ENCODE measurements at places on chromosomes 5 and 9.

DNA sequence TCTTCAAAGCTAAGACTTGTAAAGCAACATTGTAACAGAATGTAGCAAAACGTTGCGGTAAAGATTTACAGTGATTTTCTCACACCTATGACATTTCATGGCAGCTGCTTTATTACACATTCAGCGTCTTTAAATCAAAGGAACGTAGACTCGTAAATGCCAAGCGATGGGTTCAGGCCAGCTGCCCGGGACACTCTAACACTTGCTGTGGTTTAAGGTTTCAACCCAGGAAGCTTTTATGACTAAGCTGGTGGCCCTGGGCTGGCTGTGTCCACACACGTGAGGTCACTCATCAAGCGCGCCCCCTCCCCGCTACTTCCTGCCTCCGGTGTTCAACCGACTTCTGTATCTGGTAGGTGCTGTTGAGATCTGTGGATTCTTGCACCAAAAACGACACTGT is 2.5 kb downstream of the SLC6A18 start:
- no peak for DNase-seq

- no peak for DNase-seq
These were observed 74.5 kb downstream of the PTCD2 start for GRCh38 chr5:72394688-72395087.

DNA sequence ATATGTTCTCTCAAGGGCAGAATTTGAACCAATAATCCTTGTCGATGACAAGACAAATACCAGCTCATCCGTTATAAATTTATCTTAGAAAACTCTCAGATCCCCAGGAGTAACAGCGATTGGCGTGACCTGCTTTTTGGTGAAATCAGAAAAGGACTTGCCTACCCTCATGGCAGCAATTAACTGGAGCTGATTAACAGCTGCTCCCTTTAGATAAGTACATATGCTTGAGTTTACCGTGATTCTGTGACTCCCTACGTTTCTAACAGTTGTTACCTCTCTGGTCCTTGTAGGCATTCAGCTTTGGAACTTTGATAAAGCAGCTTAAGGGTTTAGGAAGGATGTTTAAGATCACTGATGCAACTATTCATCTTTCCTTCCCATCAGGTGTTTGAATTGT is 2.6 kb downstream of the INVS start:
- DNase-seq: no peak

DNA sequence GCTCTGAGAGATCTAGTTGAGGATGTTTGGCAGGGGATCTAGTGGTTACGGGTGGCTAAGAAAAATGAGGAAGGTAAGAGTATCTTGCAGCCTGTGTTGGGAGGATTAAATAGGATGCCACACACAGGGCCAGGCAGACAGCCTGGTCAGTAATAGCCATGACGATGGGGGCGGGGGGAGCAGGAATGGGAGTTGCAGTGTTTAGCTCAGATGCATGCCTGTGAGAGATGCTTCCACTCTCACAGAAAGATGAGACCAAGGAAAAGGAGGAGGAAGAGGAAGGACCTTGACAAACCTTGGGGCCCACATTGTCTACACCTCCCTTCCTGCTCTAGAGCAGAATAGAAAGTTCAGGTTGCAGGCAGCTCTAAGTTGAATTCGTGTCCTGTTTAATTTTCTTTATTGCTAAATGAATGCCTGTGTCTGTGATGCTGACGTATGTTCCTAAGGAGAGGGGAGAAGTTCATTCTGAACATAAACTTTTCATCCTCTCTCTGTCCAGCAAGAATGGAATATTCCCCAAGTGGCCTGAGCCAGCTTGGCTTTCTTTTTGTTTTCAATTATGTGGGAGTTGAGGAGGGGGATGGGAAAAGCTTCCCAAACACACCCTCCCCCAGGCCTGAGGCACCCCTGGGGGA is 28.7 kb downstream of the TGFBI start:
- DNase-seq: no peak

- DNase-seq: peak; percentile 38
These were observed at the start of gene F2R for GRCh38 chr5:76715736-76716455. Gene F2R (plus strand): TSS chr5:76716126. CDS start chr5:76716308, 182 bp downstream.

GRCh38 chr5:22699319-22699718 is 153.8 kb downstream of the CDH12 start:
- no peak for DNase-seq

- no peak for DNase-seq
These were observed 2.7 kb downstream of the PHYHD1 start for GRCh38 chr9:128923493-128923883.

DNA sequence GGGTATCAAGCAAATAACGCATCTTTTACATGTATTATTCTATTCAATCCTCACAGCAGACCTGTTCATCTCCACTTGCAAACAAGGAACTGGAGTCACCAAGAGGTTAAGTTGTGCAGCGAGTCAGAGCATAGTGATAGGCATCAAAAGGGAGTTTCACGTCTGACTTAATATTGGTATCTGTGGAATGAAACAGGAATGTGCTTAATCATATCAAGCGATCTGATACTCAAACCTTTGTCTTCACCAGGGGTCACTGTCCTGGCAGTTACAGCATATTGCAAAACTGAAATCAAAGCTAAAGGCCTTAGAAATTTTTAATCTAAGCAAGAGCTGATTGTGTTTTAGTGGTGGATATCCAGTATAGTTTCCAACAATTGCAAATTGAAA is 271.6 kb downstream of the PLK2 start:
- no peak for DNase-seq

GRCh38 chr9:87122947-87123685 is 175.8 kb upstream of the GAS1 start:
- DNase-seq: no peak

DNA sequence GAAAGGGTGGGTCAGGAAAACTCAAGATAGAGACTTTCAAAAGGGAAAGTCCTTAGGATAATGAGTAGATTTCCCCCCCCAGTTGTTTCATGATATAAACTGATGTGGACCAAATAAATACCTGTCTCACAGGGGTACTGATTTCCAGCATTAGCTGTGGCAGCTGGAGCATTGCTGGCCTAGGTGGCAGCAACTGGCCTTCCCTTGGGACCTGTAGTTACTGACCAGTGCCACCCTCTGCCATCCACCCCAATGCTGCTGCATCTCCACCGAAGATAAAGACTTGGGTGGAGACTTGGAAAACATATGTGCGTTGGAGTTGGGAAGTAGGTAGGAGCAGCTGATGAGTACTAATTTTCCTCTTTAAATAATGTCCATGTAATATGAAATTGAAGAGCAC is 71.8 kb downstream of the SYK start:
- DNase-seq: no peak

- DNase-seq: peak; percentile 14
These were observed 27.4 kb downstream of the LNPEP start for GRCh38 chr5:96963267-96963666.

GRCh38 chr5:38211354-38211710 is 47.0 kb upstream of the EGFLAM start:
- DNase-seq: no peak

- no peak for DNase-seq
These were observed 145.9 kb downstream of the DROSHA start for GRCh38 chr5:31385774-31386537.

DNA sequence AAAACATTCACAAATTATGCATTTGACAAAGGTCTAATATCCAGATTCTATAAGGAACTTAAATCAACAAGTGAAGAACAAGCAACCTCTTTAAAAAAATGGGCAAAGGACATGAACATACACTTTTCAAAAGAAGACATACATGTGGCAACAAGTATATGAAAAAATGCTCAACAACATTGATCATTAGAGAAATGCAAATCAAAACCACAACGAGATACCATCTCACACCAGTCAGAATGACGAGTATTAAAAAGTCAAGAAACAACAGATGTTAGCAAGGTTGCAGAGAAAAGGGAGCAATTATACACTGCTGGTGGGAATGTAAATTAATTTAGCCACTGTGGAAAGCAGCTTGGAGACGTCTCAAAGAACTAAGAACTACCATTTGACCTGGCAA is 38.9 kb upstream of the TNFSF15 start:
- DNase-seq: peak; percentile 7

GRCh38 chr5:82591021-82591515 is 312.9 kb upstream of the RPS23 start:
- no peak for DNase-seq

DNA sequence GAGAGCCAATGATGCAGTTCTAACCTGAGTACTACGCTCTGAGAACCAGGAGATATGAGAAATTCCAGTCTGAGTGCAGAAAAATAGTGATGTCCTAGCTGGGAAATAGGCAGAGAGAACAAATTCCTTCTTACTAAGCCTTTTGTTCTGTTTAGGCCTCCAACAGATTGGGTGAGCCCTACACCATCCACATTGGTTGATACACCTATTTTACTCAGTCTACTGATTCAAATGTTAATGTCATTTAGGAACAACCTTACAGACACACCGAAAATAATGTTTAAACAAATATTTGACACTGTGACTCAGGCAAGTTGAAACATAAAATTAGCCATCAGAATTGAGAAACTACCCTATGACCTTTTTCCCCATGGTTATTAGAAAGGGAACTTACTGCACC is 333.9 kb upstream of the IZUMO3 start:
- DNase-seq: no peak

- DNase-seq: no peak
These were observed 89.2 kb downstream of the RAPGEF6 start for GRCh38 chr5:131545845-131546244.

DNA sequence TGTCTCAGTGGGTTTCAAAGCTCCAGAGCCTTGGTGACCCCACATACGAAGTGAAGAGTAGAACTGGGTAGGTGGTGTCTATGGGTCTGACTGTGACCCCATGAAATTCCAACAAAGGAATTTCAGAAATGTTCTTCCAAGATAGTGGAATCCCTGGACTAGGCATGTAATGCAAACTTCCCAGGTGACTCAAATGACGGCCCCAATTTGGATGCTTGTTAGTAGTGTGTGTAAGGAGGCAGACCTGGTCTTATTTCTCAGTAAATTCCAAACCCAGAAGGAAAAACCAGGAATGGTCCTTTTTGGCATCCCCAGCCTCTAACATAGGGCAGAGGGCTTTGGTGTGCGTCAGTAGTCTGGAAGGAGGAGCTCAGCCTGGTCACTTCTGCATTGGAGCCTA is 43.6 kb upstream of the ABCA1 start:
- no peak for DNase-seq

GRCh38 chr9:104860263-104860662 is 67.7 kb downstream of the ABCA1 start:
- no peak for DNase-seq

DNA sequence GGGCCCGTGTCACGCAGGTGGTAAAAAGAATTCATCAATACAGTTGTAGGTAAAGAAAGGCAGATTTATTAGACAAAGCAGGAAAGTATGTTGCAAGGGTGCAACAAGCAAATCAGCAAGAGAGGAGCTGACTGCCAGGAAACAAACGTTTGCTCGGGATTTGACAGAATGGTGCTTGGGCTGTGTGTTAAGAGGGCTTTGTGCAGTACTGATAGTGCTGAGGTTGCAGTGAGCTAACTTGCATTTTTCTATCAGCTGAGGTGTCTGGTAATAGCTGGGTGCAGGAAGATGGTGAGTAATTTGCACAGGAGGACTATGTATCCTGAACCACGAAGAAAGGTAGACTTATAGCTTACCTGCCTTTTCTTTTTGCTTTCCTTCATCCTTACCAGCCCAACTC is 3.9 kb upstream of the RARS1 start:
- DNase-seq: no peak

DNA sequence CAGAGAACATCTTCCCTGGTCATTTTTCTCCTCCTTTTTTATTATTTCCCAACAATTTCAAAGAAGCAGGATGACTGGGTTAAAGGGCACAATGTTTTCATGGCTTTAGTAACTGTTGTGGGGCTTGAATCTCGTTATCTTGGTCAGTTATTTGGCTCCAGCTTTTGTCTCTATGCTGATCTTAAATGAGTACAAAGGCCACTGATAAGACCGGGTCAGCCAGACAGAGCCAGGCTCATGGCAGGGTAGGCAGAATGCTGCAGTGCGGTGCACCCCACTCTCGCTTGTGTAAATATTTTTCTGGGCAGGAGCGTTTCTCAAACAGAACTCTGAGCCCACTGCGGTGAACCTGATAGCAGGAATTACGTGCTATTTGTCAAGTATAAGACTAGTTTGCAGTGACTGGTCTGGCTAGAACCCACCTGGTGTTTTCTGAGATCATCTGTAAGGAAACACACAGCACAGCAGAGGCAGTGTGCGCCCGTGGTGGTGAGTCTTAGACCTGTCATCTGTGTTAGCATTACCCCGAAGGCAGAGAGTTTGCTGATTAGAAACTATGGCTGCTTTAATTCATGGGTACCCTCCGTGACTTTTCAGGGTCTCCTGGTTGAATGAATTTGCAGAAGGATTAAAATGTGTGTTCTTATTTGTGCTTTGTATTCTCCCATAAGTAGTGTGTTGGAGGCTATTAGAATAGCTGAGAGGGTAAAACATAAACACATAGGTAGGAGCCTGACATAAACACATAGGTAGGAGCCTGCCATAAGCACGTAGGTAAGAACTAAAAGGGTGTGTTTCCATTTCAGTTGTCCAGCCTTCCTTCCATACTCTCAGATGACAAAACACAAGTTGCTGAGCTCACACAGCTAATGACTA is 158.6 kb upstream of the DMRT1 start:
- no peak for DNase-seq

DNA sequence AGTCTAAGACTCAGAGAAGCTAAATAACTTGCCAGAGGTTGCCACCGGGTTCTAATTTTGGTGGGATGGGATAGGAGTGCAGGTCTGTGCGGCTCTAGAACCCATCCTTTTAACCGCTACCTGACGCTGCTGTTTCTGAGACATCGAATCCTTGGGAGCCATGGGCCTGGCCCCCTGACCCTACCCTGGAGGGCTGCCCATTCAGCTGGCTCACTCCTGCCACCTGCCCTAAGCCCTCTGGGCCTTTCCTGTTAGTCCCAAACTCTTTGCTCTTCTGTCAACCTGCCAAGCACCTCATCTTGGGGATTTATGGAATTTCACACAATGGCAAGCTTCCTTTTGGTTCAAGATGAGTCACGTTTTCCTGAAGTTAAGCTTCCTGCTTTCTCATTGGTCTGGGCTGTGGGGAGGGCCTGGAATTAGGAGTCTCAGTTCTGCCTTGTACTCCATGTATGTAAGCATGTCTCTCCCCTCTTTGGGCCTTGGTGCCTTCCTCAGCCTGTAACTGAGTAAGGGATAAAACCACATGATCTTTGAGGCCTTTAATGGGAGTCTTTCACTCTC is 26.6 kb downstream of the ENHO start:
- no peak for DNase-seq

DNA sequence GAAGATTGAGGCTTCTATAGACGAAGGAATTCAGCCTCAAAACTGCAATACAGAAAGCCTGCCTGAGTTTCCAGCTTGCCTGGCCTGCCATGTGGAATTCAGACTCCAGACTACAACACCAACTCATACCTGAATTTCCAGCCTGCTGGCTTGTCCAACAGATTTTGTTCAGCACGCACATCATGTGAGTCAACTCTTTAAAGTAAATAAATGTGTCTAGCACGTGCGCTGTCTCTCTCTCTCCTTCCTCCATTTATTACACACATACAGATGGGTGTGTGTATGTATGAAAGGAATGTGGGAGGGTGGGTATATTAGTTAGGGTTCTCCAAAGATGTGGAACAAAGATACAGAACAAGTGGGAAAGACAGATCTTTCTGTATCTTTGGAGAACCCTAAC is 82.4 kb upstream of the TAS2R1 start:
- no peak for DNase-seq
